ENCODE measurements at places on chromosomes 1 and 21.
A peak's percentile ranks its signal among the peaks of the same experiment; 100 is the strongest.

- DNase-seq = peak; percentile 46
Observed at GRCh38 chr1:176566004-176566975, 103.3 kb downstream of the PAPPA2 start.

GRCh38 chr1:61241411-61241838, 159.1 kb downstream of the NFIA start:
- no peak for DNase-seq

DNA sequence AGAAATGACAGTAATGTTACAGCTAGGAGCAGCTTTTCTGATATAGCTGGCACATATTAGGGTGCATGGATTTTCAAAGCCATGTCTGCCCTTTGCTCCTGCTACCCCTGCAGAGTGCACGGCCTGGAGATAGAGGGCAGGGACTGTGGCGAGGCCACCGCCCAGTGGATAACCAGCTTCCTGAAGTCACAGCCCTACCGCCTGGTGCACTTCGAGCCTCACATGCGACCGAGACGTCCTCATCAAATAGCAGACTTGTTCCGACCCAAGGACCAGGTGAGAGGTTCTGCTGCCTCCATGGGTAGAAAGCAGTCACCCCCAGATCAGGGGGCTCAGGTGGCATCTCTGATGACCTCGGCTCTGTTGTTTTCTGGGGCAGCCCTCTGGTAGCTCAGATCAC, 9.8 kb downstream of the MTARC1 start:
- DNase-seq = no peak

GRCh38 chr1:183945428-183946319, 91.9 kb downstream of the COLGALT2 start:
- DNase-seq = no peak

GRCh38 chr1:44068442-44068921, 37.2 kb upstream of the SLC6A9 start:
- DNase-seq = no peak

Measured in AG08395 (cell line).